ENCODE measurements at places on chromosomes 1 and 21.

GRCh38 chr1:1432274-1432950 lies 3.1 kb upstream of the VWA1 start:
- DNase-seq: no peak

- no peak for DNase-seq
Observed at GRCh38 chr1:217747156-217747769, 116.1 kb downstream of the SPATA17 start.

DNA sequence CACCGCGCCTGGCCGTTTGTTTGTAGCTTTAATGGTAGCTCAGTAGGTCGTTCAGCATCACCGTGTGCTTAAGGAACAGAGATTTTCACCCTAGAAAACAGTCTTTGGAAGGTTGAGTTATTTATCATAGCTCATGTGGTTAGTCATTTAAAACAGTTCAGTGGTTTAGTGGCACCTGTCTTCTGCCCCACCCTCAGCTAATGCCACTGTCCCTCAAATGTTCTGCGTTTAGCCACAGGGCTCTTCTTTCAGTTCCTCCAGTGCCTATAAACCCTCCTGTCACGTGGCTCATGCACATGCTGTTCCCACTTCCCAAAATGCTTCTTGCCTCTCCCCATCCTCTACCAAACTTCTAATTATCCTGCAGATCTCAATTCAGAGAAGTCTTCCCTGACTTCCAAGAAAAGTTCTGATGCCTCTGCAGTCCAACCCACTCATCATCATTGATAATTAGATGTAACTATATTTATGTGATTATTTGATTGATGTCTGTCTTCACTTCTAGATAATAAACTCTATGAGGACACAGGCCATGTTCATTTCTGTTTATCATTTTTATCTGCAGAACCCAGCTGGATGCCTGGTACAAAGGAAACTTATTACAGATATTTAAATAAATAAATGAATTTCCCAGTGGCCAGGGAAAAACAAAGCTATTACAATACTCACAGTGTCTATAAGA lies 14.4 kb upstream of the DIPK1A start:
- DNase-seq: no peak

- peak; percentile 49 for DNase-seq
Observed at GRCh38 chr1:206012086-206012859, 9.1 kb upstream of the RAB7B start.

GRCh38 chr1:35932941-35933340 lies 2.0 kb downstream of the AGO3 start:
- DNase-seq: no peak

GRCh38 chr1:167054531-167054930 lies 35.6 kb downstream of the GPA33 start:
- no peak for DNase-seq
